NCI-H1694 (cell line): ENCODE measurements at places on chromosomes 3 and 15.

DNA sequence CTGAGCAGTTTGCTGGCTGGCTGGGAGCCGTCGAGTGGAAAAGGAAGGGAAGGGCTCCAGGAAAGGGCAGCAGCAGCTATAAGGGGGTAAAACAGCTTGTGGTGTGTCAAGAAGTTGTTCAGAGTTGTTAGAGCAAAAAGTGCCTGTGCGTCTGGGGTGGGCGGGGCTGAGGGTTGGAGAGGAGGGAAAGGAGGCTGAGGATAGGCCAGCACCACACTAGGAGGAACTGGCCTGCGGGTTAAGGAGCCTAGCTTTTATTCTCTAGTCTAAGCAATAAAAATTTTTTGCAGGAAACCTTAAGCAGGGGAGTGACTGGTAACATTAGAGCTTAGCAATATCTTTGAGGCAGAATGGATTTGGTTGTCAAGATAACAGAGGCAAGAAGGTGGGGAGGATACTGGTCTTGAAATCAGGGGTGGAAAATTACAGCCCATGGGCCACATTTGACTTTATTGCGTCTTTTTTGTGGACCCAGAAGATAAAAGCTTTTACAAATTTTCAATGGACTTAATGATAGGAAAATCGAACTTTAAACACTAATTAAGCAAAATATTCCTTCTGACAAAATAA lies 134.5 kb upstream of the AADACL2 start:
- no peak for DNase-seq

DNA sequence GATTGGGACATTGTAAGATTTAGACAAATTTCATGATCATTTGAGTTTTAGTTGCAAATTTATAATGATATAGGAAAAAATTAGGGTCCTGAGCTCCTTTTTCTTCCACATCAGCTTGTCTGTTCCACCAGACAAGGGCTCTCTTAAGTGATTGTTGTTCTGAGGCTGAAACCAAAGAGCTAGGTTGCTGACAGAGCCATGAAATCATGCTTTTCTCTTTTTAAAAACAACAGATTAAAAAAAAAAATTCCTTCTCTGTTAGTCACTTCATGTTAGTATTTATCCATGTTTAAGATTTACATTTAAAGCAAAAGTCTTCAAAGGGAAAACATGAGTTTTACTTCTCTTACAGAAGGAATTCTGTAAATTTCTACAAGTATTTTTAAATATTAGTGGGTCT lies 56.8 kb downstream of the ATP2C1 start:
- DNase-seq = no peak

- DNase-seq = no peak
Measured at GRCh38 chr3:27174530-27174929, 194.7 kb downstream of the NEK10 start.

DNA sequence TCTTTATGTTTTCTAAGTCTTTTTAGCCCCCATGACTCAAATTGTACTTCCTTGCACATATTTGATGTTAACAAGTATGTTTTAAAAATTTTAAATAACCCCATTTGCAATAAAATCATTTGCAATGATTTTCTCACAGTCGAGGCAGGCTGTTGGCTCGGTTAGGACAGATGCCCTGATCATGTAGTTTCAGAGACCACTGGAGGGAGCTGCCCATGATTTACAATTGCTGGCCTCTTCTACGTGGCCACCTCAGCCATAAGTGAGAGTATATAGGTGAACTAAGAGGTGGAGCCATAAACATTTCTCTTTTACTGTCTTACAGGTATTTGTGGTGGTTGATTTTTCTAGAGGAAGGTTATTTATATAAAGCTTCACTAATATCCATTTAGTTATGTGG lies 1.7 kb downstream of the DTWD1 start:
- DNase-seq = no peak

DNA sequence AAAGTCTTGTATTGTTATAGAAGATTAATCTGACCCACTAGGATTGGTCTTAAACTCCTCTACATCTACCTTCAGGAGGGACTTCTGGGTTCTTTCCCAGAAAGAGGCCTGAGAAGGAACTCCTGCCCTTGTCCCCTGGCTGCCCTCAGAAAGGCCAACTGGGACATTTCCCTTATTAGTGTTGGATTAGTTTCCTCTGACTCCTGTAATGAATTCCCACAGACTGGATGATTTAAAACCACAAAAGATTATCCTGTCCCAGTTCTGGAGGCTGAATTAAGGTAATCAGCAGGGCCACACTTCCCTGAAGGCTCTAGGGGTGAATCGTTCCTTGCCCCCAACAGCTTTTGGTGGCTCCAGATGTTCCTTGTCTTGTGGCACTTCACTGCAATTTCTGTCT lies 102.8 kb upstream of the NMNAT3 start:
- no peak for DNase-seq

DNA sequence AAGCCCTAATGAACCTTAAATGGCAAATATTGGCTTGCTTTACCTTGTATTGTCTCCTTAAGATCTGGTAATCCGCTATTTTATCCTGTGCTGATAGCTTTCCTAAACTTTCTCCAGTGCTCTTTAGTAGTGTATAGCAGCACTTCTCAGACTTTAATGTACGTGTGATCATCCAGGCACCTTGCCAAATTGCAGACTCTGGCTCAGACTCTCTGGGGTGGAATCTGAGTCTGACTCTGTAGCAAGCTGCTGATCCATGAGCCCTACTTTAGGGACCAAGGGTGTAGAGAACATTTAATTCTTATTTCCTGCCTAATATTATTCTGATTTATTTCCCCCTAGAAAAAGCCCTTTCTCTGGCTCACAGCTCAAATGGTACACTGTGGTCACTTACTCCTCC lies 518.8 kb upstream of the ZNF385D start:
- DNase-seq = no peak
